ENCODE measurements at places on chromosomes 5 and 9. TPM values are rescaled to one million over a fixed set of nuclear protein-coding genes. Genes with fewer than 3 reads are reported as not detected.

Gene AK3
- total RNA-seq, result 23.9 TPM

Gene FOXI1
- total RNA-seq, result not detected

Gene GABBR2
- not detected for total RNA-seq

Gene CREBRF
- total RNA-seq, result 9.2 TPM

Gene INSL6
- total RNA-seq, result not detected

DNA sequence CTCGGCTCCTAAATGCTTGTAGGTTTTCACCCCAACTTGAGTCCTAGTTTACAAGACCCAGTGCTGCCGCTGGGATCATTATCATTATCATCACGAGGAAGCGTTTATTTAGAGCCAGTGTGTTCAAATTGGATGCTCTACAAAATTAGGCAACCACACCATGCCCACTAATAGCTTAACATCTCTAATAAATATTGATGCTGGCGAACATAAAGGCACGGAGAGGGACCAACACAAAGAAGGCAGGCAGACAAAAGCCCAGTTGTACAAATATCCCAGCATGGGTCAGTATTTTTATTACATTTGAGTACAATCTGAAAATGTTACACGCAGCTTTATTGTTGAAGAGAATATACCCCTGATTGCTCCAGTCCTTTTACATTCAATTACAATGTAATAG is 4.7 kb downstream of the CFAP77 start:
- DNase-seq, result no peak

DNA sequence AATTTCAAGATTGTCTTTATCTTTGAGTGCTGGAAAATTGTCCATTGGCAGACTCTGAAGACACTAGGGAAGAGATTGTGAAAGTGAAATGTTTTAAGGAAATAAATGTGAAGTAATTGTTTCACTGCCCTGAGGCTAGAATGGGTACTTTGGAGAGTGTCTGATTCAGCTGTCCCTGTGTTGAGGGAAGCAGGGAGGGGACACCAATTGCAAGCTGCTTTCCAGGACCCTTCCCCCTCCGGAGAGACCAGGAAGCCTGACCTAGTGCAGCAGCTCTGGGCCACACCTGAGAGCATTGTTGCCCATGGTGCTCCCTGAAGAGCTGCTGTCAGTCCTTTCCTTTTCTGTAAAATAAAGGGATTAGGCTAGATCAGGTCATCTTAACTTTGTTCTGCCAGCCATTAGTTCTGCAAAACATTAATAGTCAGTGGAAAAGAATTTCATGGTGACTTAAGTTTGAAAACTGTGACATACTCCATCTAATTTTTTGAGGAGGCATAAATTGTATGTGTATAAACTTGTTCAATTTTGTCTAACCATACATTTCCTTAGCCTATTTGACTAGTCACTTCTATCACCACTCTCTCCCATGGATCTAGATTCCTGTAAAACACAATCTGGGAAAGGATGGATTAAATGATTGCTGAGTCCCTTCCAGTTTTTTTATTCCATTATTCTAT is 18.8 kb downstream of the MAP1B start:
- DNase-seq, result no peak

GRCh38 chr9:78971540-78971939 is 600.2 kb upstream of the TLE4 start:
- DNase-seq, result no peak

DNA sequence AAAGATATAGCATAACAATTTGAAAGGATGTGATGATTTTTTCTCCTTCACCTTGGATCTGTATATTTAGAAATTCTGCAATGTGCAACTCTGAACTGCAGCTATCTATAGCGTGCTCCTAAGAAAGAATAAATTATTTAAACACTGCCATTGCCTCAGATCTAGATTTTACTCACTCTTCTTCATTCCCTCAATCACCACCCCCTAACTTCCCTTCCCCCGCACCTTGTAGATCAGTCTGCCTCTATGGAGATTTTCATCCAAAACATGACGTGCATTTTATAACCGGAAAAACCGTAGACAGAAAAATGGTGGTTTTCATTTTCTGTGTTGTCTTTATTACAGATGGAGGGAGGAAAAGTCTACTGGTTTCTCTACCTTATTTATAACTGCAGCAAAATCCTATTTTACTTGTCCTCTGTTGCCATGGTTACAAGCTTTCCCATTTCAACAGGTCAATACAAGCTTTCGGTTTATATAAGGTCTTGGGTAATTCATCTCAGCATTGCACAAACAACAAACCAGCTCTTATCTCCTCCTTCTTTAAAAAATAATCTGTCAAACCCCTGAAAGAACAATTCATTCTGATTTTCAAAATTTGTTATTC is 480.0 kb downstream of the TAF11L14 start:
- DNase-seq, result no peak

- no peak for DNase-seq
Measured at GRCh38 chr5:173420108-173420507, 91.9 kb upstream of the STC2 start.

- no peak for DNase-seq
Measured at GRCh38 chr5:111707630-111708164, 49.3 kb downstream of the NREP start.

DNA sequence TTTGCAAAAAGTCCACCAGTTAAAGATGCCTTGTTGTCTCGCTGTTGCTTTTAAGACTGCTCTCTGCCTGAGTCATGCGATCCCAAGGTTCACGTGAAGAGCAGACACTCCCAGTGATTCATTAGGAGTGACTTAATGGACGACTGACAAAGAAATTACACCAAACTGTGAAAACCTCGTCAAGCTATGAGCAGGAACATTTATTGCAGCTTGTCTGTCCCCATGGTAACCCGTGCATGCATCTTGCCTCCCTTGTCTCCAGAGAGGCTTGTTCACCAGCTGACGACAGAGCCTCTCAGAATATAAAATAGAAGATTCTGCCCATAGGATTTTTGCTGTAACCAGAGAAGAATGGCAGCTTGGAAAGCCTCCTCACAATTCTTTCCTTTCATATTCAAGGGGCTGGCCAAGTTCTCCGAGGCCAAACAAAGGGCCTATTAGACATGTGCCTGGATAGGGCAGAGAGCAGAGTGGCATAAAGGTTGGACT is 352.7 kb downstream of the SPOCK1 start:
- DNase-seq, result no peak

- DNase-seq, result no peak
Measured at GRCh38 chr5:157294407-157295091, 28.6 kb downstream of the CYFIP2 start.

- no peak for DNase-seq
Measured at GRCh38 chr5:10654566-10654965, 90.7 kb downstream of the ANKRD33B start.

- DNase-seq, result no peak
Measured at GRCh38 chr9:124663046-124663961, 107.8 kb downstream of the NR6A1 start.
